ENCODE measurements at places on chromosomes 3 and 15. TPM values are rescaled to one million over a fixed set of nuclear protein-coding genes. Genes with fewer than 3 reads are reported as not detected.

The ILDR1 gene
- 4.5 TPM for total RNA-seq

The PRSS50 gene
- not detected for total RNA-seq

The CHRD gene
- not detected for total RNA-seq

The UBAP1L gene
- 4.7 TPM for total RNA-seq

The GATM gene
- total RNA-seq: 2.7 TPM

The APOD gene
- total RNA-seq: 9.3 TPM

The SMAD6 gene
- total RNA-seq: 0.14 TPM

The ABHD5 gene
- total RNA-seq: 12.9 TPM

DNA sequence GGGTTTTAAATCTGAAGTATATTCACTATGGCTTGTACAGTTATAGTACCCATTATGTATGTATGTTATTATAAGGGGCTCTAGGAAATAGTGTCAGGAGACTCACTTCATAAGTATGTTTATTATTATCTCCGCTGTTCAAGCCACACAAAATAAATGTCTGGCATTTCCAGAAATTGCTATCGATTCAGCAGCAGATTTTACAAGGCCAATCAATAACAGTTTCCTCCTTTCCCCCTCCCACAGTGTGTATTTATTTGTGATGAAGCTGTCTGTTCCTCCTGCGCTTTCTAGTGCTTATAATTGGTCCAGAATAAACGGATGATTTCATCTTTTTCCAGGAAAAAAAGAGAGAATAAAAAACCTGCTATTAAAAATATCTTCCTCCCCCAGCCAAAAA, 134.2 kb upstream of the LPP start:
- H3K36me3 ChIP-seq: no peaks in the 10 kb centered on the region
- no peaks in the 10 kb centered on the region for H3K4me1 ChIP-seq
- H3K27me3 ChIP-seq: peaks cover 6% of the 10 kb centered on the region
- no peak overlapping the region for H3K27ac ChIP-seq
- H3K4me3 ChIP-seq: no peak overlapping the region

GRCh38 chr15:66462627-66463026, 34.9 kb downstream of the SNAPC5 start:
- no peak overlapping the region for H3K4me3 ChIP-seq
- peaks cover 41% of the 10 kb centered on the region for H3K36me3 ChIP-seq
- H3K27ac ChIP-seq: peak overlapping the region; percentile 10
- no peak for DNase-seq

DNA sequence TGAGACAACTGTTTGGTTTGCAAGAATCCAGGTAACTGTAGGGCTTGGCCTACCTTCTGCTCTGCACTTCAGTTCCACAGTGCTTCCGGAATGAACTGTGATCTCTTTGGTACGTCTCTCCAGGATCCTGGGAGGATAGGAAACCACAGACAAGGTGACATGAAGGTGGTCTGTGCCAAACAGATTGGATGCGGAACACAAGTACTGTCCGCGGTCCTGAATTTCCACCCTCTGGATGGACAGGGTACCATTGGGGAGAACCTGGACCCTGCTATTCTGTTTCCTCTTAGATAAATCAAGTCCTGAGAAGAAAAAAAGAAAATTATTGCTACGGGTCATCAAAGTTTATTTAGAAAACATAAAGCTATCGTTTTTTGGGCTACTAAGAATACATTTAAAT, 17.3 kb downstream of the IGSF10 start:
- peaks cover 9% of the 10 kb centered on the region for H3K27me3 ChIP-seq
- no peaks in the 10 kb centered on the region for H3K4me1 ChIP-seq
- no peak overlapping the region for H3K4me3 ChIP-seq
- no peaks in the 10 kb centered on the region for H3K36me3 ChIP-seq

DNA sequence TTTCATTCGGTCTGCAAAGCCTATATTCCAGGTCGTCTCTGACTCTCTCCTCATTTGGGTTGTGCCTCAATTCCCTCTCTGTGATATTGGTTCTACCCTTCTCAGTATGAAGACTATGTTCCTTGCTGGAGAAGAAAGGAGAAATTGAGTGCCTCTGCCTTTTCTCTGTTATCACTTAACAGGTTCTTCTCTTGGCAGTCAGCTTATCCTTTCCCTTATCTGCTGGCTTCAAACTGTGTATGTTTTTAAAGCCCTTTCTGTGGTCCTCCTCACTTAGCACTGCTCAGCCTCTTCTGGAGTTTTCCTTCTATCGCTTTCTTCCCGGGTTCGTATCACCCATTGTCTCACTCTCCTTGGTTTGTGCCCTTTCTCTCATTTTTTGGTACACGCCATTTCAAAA, 65.3 kb upstream of the FSTL1 start:
- no peaks in the 10 kb centered on the region for H3K4me1 ChIP-seq
- no peak for DNase-seq
- H3K27me3 ChIP-seq: peaks cover 22% of the 10 kb centered on the region
- H3K36me3 ChIP-seq: no peaks in the 10 kb centered on the region
- H3K4me3 ChIP-seq: no peak overlapping the region
- H3K27ac ChIP-seq: no peak overlapping the region

DNA sequence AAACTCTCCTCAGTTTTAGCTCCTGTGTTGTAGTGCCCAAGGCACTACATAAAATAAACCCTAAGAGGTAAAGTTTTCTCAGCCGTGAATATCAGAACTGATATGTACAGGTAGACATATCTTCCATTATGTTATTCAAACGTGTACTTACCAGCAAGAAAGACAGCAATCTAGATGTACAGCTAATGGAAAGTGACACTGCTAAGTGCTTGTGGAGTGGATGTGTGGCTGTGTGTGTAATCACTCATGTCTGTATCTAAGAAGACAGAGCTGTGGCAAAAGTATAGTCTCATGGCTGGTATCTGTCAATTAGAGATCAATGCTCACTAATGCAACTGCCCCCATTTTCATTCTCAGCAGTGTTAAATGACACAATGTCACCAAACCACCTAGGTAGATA, 101.3 kb downstream of the FMN1 start:
- H3K4me1 ChIP-seq: no peaks in the 10 kb centered on the region
- H3K36me3 ChIP-seq: no peaks in the 10 kb centered on the region
- H3K27me3 ChIP-seq: no peaks in the 10 kb centered on the region
- no peak overlapping the region for H3K4me3 ChIP-seq

DNA sequence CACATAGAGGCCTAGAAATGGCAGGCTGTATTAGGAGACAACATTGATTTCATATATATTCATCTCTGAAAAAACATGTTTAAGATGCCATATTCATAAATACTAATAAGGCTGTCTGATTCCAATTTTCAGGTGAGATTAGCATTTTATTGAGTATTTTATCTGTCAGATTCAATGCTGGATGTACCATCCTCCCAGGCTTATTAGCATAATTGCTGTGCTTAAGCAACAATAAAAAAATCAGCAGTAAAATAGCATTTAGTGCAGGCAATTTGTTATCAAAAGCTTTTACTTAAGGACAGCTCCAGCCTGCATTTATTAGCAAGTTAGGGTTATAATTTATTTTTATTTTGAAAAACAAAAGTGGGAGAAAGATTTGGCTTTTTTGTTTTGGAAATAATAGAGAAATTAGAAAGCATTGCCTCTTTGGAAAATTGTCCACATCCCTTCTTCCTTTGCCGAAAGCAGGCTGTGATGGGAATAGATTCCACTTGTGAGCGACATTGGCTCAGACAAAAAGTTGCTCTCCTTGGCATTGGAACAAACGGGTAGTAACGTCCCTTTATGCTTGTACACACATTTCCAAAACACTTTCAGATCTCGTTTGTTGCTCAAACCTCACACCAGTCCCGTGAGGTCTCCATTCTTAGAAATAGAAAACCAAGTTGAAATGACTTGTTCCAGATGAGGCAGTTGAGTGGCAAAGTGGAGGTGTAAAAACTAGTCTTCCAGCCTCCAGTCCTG, 134.0 kb downstream of the LPP start:
- H3K27ac ChIP-seq: no peak overlapping the region
- DNase-seq: no peak
- no peak overlapping the region for H3K4me3 ChIP-seq
- H3K27me3 ChIP-seq: no peaks in the 10 kb centered on the region
- H3K4me1 ChIP-seq: peaks cover 35% of the 10 kb centered on the region

- peaks cover 4% of the 10 kb centered on the region for H3K4me1 ChIP-seq
- H3K4me3 ChIP-seq: no peak overlapping the region
- peaks cover 67% of the 10 kb centered on the region for H3K27me3 ChIP-seq
- DNase-seq: no peak
- no peaks in the 10 kb centered on the region for H3K36me3 ChIP-seq
- no peak overlapping the region for H3K27ac ChIP-seq
Measured at GRCh38 chr3:134790065-134790464, 5.0 kb upstream of the EPHB1 start.

DNA sequence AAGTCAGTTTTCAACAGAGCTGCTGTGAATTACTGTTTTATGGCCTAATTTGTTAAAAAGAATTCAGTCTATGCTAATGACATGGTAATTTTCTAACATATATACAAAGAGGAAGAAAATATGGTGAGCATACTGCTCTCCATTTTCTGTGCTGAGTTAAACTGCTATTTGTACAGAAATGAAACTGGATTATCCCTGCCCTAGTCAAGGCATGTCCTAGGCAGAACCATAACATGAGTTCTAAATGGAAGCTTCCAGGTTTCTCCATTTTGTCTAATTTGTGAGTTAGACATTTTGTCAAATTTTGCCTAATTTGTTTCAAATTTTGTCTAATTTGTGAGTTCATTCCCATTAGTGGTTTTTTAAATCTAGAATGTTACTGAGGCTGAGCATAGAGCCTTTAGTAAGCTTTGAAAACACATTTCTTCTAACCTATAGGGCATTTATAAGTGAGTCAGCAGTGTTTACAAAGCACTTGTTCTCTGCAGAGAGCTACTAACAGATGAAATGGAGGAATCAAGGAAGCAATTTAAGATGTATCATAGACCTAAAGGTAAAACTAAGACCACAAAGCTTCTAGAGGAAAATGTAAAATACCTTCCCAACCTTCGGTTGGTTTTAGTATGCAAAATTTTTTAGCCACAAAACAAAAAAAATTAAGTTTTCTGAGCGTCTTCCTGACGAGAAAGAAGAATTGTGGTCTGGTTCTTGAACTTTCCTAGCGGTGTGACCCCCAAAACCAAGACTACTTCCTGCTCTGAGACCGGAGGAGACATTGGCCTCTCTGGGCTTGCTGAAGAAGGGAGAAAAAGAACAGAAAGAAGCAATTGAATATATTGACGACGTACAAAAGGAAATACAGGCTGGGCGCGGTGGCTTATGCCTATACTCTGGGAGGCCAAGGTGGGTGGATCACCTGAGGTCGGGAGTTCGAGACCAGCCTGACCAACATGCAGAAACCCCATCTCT, 9.8 kb downstream of the P2RY14 start:
- H3K27me3 ChIP-seq: no peaks in the 10 kb centered on the region
- DNase-seq: peak; percentile 90
- peaks cover 49% of the 10 kb centered on the region for H3K4me1 ChIP-seq
- H3K27ac ChIP-seq: peak overlapping the region; percentile 89
- H3K36me3 ChIP-seq: peaks cover 16% of the 10 kb centered on the region

- DNase-seq: no peak
- no peaks in the 10 kb centered on the region for H3K27me3 ChIP-seq
- H3K36me3 ChIP-seq: no peaks in the 10 kb centered on the region
Measured at GRCh38 chr3:7144697-7145308, 283.9 kb downstream of the GRM7 start.

- DNase-seq: no peak
- H3K36me3 ChIP-seq: no peaks in the 10 kb centered on the region
- H3K27ac ChIP-seq: no peak overlapping the region
- no peaks in the 10 kb centered on the region for H3K27me3 ChIP-seq
Measured at GRCh38 chr3:143507735-143508580, 340.3 kb downstream of the SLC9A9 start.

Measured in activated CD8-positive, alpha-beta memory T cell treated with anti-CD3 and anti-CD28 coated beads, Interleukin-2, amount 10 ng/mL, durations not matched to agents 7 days and 5 days (primary cell).